ENCODE measurements at places on chromosomes 4 and X.

GRCh38 chrX:42943051-42943974 is 165.3 kb upstream of the PPP1R2C start:
- H3K27me3 ChIP-seq = peaks cover 13% of the 10 kb centered on the region
- H3K4me3 ChIP-seq = no peak overlapping the region
- no peak for DNase-seq
- no peak overlapping the region for H3K27ac ChIP-seq
- peaks cover 8% of the 10 kb centered on the region for H3K36me3 ChIP-seq
- H3K4me1 ChIP-seq = no peaks in the 10 kb centered on the region

- H3K4me3 ChIP-seq = no peak overlapping the region
- H3K27ac ChIP-seq = peak overlapping the region; percentile 46
- peak; percentile 10 for DNase-seq
Observed at GRCh38 chr4:75849461-75849860, 52.8 kb downstream of the PPEF2 start.

- H3K36me3 ChIP-seq = peaks cover 17% of the 10 kb centered on the region
- no peaks in the 10 kb centered on the region for H3K4me1 ChIP-seq
- H3K27me3 ChIP-seq = no peaks in the 10 kb centered on the region
- H3K4me3 ChIP-seq = no peak overlapping the region
- no peak for DNase-seq
Observed at GRCh38 chr4:118762155-118762554, 73.8 kb downstream of the SEC24D start.

GRCh38 chrX:10288373-10288975 is 131.7 kb downstream of the CLCN4 start:
- no peak overlapping the region for H3K4me3 ChIP-seq
- peaks cover 7% of the 10 kb centered on the region for H3K27me3 ChIP-seq
- H3K36me3 ChIP-seq = no peaks in the 10 kb centered on the region
- no peak for DNase-seq

DNA sequence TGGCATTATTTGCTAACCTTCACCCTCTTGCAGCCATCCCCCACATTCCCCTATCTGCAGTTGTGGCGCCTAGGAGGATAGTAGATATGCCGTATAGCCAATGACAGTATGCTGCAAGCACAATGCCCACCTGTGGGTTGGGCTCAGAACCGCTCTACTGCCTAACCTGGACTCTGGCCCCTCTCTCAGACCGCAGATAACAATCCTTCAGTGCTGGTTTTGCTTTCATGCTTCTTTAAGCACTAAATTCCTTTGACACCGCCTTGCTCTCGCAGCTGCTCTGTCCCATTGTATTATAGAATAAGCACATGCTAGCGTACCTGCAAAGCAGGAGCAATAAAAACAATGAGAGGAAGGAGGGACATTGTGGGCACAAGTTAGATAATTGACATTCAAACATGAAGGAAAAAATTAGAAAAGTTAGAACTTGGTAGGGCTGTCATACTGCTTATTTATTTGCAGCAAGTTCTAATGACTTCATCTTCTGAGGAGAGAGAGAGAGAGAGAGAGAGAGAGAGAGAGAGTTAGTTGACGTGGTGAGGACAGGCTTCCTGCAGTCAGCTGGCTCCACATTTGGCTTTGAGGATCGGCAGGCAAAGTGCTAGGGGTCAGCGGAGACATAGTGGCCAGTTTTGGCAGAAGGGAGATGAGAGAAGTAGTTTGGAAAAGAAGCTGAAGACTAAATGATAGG is 55.8 kb downstream of the WWC2 start:
- peaks cover 18% of the 10 kb centered on the region for H3K4me1 ChIP-seq
- peak overlapping the region; percentile 0 for H3K27ac ChIP-seq
- H3K36me3 ChIP-seq = peaks cover 17% of the 10 kb centered on the region
- DNase-seq = peak; percentile 5
- H3K27me3 ChIP-seq = no peaks in the 10 kb centered on the region

DNA sequence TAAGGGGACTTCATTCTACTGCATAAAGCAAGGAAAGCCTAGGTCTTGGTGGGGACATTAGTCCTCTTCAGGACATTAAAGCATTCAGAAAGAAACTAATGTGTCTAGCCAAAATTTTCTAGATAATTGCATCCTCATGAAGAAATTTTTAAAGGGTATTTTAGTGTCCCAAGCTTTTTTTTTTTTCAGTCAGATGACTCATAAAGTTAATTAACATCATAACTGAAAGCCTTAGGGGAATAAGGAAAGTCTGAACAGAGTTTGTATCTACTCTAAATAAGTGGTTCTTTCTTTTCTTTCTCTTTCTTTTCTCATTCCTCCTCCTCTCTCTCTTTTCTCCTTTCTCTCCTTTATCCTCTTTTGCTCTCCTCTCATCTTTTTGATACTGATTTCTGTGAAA is 202.4 kb downstream of the ADAMTS3 start:
- no peaks in the 10 kb centered on the region for H3K36me3 ChIP-seq
- H3K4me1 ChIP-seq = no peaks in the 10 kb centered on the region
- DNase-seq = no peak
- H3K27ac ChIP-seq = no peak overlapping the region
- no peak overlapping the region for H3K4me3 ChIP-seq

DNA sequence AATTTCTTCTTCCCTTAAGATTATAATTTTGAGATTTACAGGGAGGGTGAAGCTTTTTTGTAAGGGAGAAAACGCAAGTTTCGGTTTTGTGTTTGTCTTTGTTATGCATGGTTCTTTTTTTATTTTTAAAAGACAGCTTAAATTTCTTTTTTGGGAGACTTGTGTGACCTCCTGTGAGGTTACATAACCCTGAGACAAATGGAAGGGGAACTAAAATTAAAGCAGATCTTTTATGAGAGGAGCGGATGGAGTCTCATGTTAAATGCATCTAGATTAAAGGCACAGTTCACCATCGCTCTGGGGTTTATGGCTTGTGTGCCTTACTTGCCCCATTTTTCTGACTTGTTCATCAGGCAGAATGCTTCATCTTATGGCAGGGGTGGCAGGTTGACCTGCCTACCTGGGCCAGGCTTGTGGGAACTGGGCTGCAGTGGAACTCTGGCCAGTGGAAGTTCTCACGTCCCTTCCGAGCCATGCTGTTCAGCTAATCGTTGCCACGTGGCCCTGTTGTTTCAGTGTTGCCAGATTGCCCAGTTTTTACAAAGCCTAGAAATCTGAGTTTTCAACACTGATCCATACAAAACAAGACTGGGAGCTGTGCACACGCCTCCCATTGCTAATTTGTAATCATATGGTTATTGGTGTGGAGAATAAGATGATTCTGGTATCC is 291.8 kb downstream of the ARHGAP10 start:
- H3K36me3 ChIP-seq = peaks cover 44% of the 10 kb centered on the region
- no peaks in the 10 kb centered on the region for H3K4me1 ChIP-seq
- H3K27ac ChIP-seq = no peak overlapping the region
- H3K27me3 ChIP-seq = no peaks in the 10 kb centered on the region

GRCh38 chrX:150696866-150697265 is 3.7 kb downstream of the MTMR1 start:
- peaks cover 18% of the 10 kb centered on the region for H3K4me1 ChIP-seq
- H3K27ac ChIP-seq = no peak overlapping the region
- H3K27me3 ChIP-seq = no peaks in the 10 kb centered on the region
- DNase-seq = no peak

Measured in nephron progenitor cell (in vitro differentiated cells).